ENCODE measurements at places on chromosomes 5 and 9.

GRCh38 chr5:66864240-66864884, 268.2 kb downstream of the MAST4 start:
- peak; percentile 57 for DNase-seq

GRCh38 chr9:131618071-131618479, 72.8 kb downstream of the PRRT1B start:
- no peak for DNase-seq

DNA sequence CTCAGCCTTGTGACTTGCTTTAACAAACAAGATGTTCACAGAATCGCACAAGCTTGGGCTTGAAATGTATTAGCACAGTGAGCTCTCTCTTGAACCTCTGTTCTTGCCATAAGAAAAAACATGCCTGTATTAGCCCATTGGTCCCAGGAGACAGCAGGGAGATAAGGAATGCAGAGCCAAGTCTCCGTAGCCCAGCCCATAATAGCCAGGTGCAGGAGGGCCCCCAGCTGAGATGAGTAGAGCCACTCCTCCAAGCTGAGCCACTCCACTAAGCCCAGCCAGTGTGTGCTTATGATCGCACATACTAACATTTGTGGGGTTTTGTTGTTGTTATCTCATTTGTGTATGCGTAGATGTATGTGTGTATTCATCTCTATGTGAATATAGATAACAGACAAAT, 21.6 kb upstream of the SVEP1 start:
- DNase-seq: no peak

DNA sequence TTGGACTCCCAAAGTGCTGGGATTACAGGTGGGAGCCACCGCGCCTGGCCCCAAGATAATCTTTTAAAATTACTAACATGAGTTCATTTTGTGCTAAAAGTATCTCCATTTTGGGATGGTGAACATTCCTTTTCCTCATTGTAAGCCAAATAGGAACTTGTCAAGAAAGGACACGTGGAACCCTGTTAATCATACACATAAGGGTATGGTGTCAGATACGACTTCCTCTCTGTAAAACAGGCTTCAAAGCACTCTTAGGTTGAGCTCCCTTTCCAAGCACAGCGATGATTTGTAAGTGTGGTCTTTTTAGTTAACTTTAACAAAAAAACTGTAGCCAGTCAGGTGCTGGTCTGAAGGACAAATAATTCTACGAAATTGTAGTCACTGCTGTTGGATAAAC, 132.7 kb downstream of the UNC13B start:
- no peak for DNase-seq

DNA sequence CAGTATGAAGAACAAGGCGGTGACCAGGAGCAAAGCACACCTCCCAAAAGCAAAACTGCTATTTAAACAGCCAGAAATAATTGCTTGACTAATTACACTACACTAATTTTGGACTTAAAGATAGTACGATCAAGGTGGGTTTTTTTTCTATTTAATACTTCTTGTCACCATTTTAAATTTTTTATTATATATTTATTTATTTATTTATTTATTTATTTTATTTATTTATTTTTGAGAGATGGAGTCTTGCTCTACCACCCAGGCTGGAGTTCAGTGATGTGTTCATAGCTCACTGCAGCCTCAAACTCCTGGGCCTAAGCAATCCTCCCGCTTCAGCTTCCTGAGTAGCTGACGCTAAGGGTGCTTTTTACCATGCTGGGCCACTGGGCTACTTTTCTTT, 146.2 kb upstream of the IRX1 start:
- DNase-seq: no peak

DNA sequence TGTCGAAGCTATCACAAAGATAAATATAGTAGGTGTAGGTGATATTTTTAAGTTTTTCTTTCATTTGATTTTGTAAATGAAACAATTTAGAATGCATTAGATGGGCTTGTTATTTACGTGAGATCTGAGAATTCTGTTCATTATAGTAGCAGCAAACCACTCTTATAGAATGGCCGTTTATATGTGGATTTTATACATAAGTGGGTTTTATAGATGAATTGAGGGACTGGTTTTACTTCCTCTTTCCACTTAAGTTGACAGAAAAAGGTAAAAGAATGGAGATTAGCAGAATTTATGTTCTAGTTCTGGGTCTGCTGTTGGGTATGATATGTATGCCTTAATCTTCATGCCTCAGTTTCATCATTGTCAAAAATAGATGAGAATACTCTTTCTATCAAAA, 5.6 kb downstream of the RMI1 start:
- no peak for DNase-seq

DNA sequence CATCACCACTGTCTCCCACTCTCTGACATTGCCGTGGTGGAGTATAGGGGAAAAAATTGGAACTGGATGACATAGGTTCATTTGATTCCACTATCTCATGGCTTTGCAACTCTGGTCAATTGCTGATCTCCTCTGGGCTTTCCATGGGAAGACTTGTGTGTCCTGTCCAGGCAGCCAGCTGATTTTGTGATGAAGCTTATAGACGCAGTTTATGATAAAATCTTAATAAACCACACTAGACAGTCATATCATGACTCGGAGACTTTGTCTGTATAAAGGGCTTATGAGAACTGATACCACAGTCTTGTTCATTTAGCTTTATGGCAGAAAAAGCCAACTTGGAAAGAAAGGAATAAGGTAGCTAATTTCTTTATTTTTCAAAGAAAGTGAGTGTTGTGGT, 296.5 kb downstream of the MAST4 start:
- DNase-seq: no peak

- DNase-seq: peak; percentile 79
Observed at GRCh38 chr5:38755181-38755580, 90.6 kb upstream of the OSMR start.

GRCh38 chr5:169941542-169941941, 38.8 kb downstream of the INSYN2B start:
- peak; percentile 58 for DNase-seq

GRCh38 chr5:136200130-136200529, 7.2 kb upstream of the SMIM32 start:
- DNase-seq: no peak

GRCh38 chr5:132659598-132660493, 1.9 kb downstream of the IL13 start:
- no peak for DNase-seq

- DNase-seq: peak; percentile 86
Observed at GRCh38 chr9:21434202-21435014, 5.8 kb upstream of the IFNA1 start.

DNA sequence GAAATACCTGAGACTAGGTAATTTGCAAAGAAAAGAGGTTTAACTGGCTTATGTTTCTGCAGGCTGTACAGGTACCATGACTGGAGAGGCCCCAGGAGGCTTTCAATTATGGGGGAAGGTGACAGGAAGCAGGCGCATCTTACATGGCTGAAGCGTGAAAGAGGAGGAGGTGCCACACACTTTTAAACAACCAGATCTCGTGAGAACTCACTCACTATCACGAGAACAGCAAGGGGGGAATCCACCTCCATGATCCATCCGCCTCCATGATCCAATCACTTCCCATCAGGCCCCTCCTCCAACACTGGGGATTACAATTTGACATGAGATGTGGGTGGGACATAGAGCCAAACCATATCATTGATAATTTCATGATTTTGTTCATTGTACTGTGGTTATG, 2.5 kb upstream of the MED27 start:
- DNase-seq: no peak

All from foreskin fibroblast (primary cell).